ENCODE measurements at places on chromosomes 7 and 10.

DNA sequence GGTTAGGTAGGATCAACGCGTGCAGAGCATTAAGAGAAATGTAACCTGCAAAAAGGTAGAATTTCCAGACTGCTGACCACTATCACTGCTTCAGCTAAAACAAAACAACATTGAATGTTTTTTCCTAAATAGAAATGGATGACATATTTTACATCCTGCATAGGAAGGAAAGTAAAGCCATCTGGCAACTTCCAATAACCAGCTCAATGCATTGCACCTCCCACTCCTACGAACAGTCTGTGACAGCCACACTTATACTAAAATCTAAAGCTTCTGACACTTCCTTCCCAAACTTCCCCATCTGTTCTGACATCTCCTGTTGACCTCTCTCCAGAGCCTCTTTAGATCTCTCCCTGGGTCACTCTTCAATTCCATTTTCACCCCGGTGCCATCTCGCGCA, 47.1 kb downstream of the NRCAM start:
- no peak for DNase-seq

DNA sequence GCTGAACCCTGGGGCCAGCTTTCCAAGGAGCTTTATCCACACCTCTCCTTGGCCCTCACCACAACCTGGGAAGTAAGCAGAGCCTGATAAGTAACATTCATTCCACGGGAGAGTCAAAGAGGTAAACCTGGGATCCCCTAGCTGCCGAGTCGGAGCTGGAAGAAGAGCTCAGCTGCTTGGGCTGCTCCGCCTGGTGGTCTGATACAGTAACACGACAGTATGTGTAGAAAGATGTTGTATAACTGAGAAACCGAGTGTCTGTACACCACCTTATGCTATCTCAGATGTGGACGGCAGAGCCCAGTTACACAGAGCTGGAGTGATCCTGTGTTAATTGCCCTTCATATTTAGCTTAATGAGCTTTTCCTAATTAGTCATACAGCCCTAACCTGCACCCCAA, 151.3 kb upstream of the KMT2E start:
- DNase-seq = no peak

GRCh38 chr7:107856806-107857540, 34.0 kb upstream of the DLD start:
- no peak for DNase-seq

DNA sequence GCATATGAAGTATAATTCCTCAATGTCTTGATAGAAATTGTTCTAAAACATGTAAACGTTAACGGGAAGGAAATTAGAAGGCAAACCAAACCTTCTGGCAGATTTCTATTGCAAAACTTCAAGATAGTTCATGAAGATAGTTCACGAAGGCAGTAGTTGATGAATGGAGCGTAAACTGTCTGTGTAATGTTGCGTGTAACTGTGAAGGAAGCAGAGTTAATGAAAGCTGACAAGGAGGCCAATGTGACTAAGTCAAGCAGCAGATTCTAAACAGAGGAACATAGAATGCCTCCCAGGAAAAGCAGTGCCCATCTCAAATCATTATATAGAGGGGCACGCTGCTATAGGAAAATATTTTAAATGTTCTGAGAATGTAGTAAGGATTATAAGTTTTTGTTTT, 659.7 kb upstream of the IGFBP3 start:
- no peak for DNase-seq
